ENCODE measurements at places on chromosomes 2 and 18. TPM values are rescaled to one million over a fixed set of nuclear protein-coding genes. Genes with fewer than 3 reads are reported as not detected.

- no peaks in the 10 kb centered on the region for H3K36me3 ChIP-seq
- peak overlapping the region; percentile 79 for H3K4me3 ChIP-seq
- peaks cover 64% of the 10 kb centered on the region for H3K27me3 ChIP-seq
- DNase-seq, result no peak
Measured at GRCh38 chr18:32470460-32470713, 295 bp downstream of the GAREM1 start.

- H3K4me3 ChIP-seq, result no peak overlapping the region
- no peak overlapping the region for H3K27ac ChIP-seq
- DNase-seq, result no peak
- H3K36me3 ChIP-seq, result no peaks in the 10 kb centered on the region
- peaks cover 9% of the 10 kb centered on the region for H3K27me3 ChIP-seq
Measured at GRCh38 chr2:96969321-96969720, 17.1 kb downstream of the FAM178B start.

DNA sequence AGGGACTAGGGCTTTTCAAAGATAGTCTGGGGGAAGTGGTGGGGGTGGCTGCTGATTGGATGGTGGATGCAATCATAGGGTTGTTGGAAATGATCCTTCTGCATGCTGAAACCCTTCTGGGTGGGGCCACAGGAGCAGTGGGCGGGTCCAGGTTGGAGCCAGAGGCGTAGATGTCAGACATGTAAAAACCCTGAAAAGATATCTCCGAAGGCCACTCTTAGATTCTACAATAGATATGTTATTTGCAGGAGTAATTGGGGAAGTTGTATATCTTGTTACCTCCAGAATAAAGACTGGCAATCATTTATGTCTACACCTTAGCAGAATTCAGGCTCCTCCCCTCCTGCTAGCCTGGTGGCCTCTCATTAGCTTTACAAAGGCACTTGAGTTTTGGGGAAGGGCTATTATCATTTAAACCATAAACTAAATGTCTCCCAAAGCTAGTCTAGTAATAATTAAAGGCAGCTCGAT is 8.2 kb upstream of the FAM98A start:
- DNase-seq, result no peak
- H3K4me3 ChIP-seq, result no peak overlapping the region
- H3K4me1 ChIP-seq, result no peaks in the 10 kb centered on the region
- H3K36me3 ChIP-seq, result no peaks in the 10 kb centered on the region

DNA sequence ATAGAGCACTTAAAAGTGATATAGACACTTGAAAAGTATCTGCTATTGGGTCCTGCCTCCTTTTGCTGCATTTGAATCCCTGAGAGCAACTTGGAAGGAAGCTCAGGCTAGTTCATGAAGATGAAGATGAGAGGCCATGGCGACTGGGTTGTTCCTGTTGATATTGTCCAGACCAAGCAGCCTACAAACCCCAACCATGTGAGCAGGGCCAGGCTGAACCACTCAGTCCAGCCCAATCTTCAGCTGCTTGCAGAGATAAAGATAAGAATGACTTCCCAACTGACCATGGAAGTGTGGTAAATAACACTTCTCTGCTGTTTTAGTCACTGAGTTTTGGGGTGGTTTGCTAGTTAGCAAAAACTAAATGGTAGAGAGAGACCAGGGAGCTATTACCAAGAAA is 417.6 kb downstream of the SOX11 start:
- H3K4me1 ChIP-seq, result no peaks in the 10 kb centered on the region
- H3K36me3 ChIP-seq, result no peaks in the 10 kb centered on the region
- no peak overlapping the region for H3K4me3 ChIP-seq
- no peak overlapping the region for H3K27ac ChIP-seq
- H3K27me3 ChIP-seq, result no peaks in the 10 kb centered on the region

- H3K27ac ChIP-seq, result no peak overlapping the region
- DNase-seq, result no peak
- peaks cover 27% of the 10 kb centered on the region for H3K27me3 ChIP-seq
- H3K36me3 ChIP-seq, result no peaks in the 10 kb centered on the region
Measured at GRCh38 chr2:199865905-199866304, 14.9 kb upstream of the FTCDNL1 start.

The CSRNP3 gene
- total RNA-seq, result not detected

GRCh38 chr18:31497836-31498573 is at the start of gene DSG2:
TSS of gene DSG2 (plus strand) at chr18:31498177. CDS start at chr18:31498252, 75 bp downstream.
- peaks cover 51% of the 10 kb centered on the region for H3K27me3 ChIP-seq
- H3K36me3 ChIP-seq, result no peaks in the 10 kb centered on the region
- DNase-seq, result peak; percentile 55
- H3K4me3 ChIP-seq, result peak within 1 kb of the TSS; percentile 84
- H3K27ac ChIP-seq, result no peak within 1 kb of the TSS

The SEMA4F gene
- total RNA-seq, result 9.7 TPM

- no peaks in the 10 kb centered on the region for H3K36me3 ChIP-seq
- H3K4me3 ChIP-seq, result no peak overlapping the region
- no peaks in the 10 kb centered on the region for H3K4me1 ChIP-seq
- DNase-seq, result no peak
- H3K27ac ChIP-seq, result no peak overlapping the region
Measured at GRCh38 chr2:120957905-120958304, 222.2 kb downstream of the GLI2 start.

- no peaks in the 10 kb centered on the region for H3K27me3 ChIP-seq
- no peaks in the 10 kb centered on the region for H3K4me1 ChIP-seq
- H3K36me3 ChIP-seq, result no peaks in the 10 kb centered on the region
- no peak overlapping the region for H3K27ac ChIP-seq
- no peak overlapping the region for H3K4me3 ChIP-seq
- DNase-seq, result no peak
Measured at GRCh38 chr2:234666911-234667310, 170.0 kb upstream of the ARL4C start.

DNA sequence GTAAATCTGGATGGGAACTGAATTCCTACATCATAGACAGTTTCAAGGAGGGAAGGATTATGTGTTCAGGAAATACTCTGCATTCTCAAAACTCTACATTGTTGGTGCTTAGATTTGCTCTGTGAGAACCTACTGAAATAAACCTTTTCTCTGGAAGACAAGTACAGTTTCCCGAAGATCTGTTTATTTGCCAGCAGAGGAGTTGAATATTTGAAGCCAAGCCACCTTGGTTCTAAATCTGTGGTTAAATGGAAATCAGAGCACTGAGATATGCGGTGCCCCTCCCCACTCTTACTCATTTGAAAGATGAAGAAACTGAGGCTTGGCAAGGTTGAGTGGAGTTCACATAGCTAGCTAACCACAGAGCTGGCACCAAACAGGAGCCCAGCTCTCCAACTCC is 146.3 kb upstream of the CTAGE1 start:
- no peak overlapping the region for H3K4me3 ChIP-seq
- DNase-seq, result no peak
- no peaks in the 10 kb centered on the region for H3K36me3 ChIP-seq
- no peaks in the 10 kb centered on the region for H3K4me1 ChIP-seq

DNA sequence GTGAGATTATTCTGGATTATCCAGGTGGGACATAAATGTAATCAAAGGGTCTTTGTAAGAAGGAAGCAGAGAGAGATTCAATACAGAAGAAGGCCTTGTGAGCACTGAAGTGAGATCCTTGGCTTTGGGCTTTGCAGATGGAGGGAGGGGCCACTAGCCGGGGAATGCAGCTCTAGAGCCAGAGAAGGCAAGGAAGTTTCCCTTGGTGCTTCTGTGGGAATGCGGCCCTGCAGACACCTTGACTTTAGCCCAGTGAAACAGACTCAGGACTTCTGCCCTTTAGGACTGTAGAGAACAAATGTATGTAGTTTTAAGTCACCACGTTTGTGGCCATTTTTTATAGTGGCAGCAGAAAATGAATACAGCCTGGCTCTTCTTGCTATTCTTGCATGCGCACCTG is 8.1 kb downstream of the NEU2 start:
- H3K4me1 ChIP-seq, result no peaks in the 10 kb centered on the region
- H3K27ac ChIP-seq, result no peak overlapping the region
- DNase-seq, result no peak
- H3K36me3 ChIP-seq, result no peaks in the 10 kb centered on the region
- no peak overlapping the region for H3K4me3 ChIP-seq
- no peaks in the 10 kb centered on the region for H3K27me3 ChIP-seq

The PJVK gene
- total RNA-seq, result 8.7 TPM

- no peak overlapping the region for H3K4me3 ChIP-seq
- no peak for DNase-seq
- H3K36me3 ChIP-seq, result peaks cover 5% of the 10 kb centered on the region
- no peak overlapping the region for H3K27ac ChIP-seq
Measured at GRCh38 chr18:9387891-9388290, 53.3 kb downstream of the TWSG1 start.

- H3K4me3 ChIP-seq, result no peak overlapping the region
- H3K4me1 ChIP-seq, result no peaks in the 10 kb centered on the region
- no peak for DNase-seq
- H3K36me3 ChIP-seq, result peaks cover 1% of the 10 kb centered on the region
- H3K27ac ChIP-seq, result no peak overlapping the region
- H3K27me3 ChIP-seq, result peaks cover 4% of the 10 kb centered on the region
Measured at GRCh38 chr2:144983107-144983506, 463.2 kb upstream of the ZEB2 start.

DNA sequence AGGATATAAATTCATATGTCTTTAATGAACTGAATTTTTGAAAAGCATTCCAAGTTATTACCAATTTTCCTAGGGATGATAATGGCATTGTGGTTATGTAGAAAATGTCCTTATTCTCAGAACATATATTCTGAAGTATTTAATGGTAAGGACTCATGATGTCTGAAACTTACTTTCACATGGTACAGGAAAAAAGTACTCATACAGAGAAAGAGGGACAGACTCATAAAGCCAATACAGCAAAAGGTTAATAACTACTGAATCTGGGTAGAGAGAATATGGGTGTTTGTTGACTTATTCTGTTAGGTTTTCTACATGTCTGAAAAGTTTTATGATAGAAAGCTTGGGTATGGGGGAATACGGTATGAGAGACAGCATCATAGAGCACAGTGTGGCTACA is 84.3 kb upstream of the SERTAD2 start:
- DNase-seq, result no peak
- peak overlapping the region; percentile 92 for H3K27ac ChIP-seq
- no peaks in the 10 kb centered on the region for H3K27me3 ChIP-seq
- H3K4me3 ChIP-seq, result peak overlapping the region; percentile 68

- peaks cover 10% of the 10 kb centered on the region for H3K4me1 ChIP-seq
- DNase-seq, result no peak
- peaks cover 10% of the 10 kb centered on the region for H3K27me3 ChIP-seq
- no peak overlapping the region for H3K4me3 ChIP-seq
- H3K27ac ChIP-seq, result no peak overlapping the region
- peaks cover 2% of the 10 kb centered on the region for H3K36me3 ChIP-seq
Measured at GRCh38 chr2:104969564-104969963, 68.3 kb upstream of the MRPS9 start.

- no peak overlapping the region for H3K27ac ChIP-seq
- H3K27me3 ChIP-seq, result no peaks in the 10 kb centered on the region
- no peak overlapping the region for H3K4me3 ChIP-seq
- H3K36me3 ChIP-seq, result no peaks in the 10 kb centered on the region
Measured at GRCh38 chr2:128304715-128305554, 13.7 kb downstream of the HS6ST1 start.

DNA sequence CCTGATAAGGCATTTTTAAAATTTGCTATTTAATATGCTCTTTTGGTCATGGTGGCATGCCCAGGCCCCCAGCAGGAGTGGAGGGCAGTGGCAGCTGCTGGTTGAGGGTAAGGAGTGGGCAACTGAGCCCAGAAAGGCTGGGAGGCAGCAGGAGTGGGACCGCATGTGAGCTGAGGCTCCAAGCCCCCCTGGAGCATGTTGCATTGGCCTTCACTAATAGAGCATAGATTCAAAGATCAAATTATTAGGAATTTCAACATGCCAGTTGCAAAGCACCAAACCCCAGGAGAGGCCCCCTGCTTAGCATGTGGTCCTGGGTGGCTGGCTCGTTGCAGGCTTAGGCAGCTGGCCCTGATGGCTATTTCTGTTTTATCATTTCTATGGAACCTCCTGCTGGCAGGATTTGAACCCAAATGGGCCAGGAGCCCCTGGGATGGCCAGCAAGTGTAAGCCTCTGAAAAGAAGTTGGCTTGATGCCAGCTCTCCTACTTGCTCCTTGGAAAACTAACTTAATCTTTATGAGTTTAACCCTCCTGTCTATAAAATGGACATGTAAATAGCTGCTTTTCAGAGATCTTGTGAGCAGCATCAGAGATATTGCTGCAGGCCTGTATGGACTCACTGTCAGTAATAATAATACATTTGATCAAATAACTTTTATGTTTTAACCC is 42.1 kb upstream of the TMEM131 start:
- H3K27me3 ChIP-seq, result no peaks in the 10 kb centered on the region
- H3K36me3 ChIP-seq, result peaks cover 5% of the 10 kb centered on the region
- no peak for DNase-seq
- no peak overlapping the region for H3K4me3 ChIP-seq
- H3K4me1 ChIP-seq, result no peaks in the 10 kb centered on the region

GRCh38 chr2:216113572-216113971 is 4.4 kb downstream of the XRCC5 start:
- peak overlapping the region; percentile 99 for H3K4me3 ChIP-seq
- H3K27ac ChIP-seq, result peak overlapping the region; percentile 99
- no peaks in the 10 kb centered on the region for H3K27me3 ChIP-seq
- DNase-seq, result no peak
- peaks cover 87% of the 10 kb centered on the region for H3K4me1 ChIP-seq
- H3K36me3 ChIP-seq, result peaks cover 27% of the 10 kb centered on the region

DNA sequence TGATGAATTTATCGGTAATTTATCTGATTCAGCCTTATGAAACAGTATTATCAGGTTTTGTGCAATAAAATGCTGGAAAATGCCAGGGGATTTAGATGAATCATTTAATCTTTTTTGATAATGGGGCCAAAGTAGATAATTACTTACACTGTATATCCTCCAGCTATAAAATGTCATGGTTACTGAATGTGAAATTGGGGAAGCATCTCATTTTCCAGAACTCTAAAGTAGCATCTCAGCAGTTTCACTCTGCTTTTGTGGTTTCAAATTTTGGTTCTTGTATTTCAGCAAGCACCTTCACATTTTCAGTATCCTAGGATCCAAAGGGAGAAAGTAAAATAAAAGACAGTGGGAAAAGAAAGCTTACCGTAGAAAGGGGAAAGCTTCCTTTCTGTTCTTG is 12.8 kb downstream of the ANKRD62 start:
- H3K27ac ChIP-seq, result no peak overlapping the region
- peaks cover 58% of the 10 kb centered on the region for H3K27me3 ChIP-seq
- DNase-seq, result no peak
- no peak overlapping the region for H3K4me3 ChIP-seq

The CYP26B1 gene
- not detected for total RNA-seq

GRCh38 chr18:9243029-9243428 is 91.5 kb upstream of the TWSG1 start:
- H3K27me3 ChIP-seq, result no peaks in the 10 kb centered on the region
- peak overlapping the region; percentile 97 for H3K27ac ChIP-seq
- peaks cover 25% of the 10 kb centered on the region for H3K36me3 ChIP-seq

DNA sequence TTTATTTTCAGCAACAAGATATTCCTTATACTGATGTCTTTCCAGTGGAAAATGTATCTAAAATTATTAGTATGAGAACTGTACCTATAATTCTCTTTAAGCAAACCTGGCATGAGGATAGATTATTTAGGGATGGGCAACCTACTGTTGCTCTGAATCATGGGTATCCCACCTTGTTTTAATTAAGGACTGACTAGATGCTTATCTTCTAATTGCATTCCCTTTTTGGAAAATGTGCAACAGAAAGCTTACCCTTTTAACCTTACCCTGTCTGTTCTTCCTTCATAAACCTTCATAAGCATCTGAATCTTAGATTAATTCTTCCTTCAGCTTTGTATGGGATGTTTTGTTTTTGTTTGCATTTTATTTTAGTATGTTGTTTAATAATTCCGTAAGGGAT is 110.3 kb downstream of the TAF4B start:
- H3K36me3 ChIP-seq, result peaks cover 13% of the 10 kb centered on the region
- no peak for DNase-seq
- no peak overlapping the region for H3K4me3 ChIP-seq
- no peaks in the 10 kb centered on the region for H3K27me3 ChIP-seq
- no peaks in the 10 kb centered on the region for H3K4me1 ChIP-seq
